AG09309 (cell line): ENCODE measurements at places on chromosomes 2 and 18.

DNA sequence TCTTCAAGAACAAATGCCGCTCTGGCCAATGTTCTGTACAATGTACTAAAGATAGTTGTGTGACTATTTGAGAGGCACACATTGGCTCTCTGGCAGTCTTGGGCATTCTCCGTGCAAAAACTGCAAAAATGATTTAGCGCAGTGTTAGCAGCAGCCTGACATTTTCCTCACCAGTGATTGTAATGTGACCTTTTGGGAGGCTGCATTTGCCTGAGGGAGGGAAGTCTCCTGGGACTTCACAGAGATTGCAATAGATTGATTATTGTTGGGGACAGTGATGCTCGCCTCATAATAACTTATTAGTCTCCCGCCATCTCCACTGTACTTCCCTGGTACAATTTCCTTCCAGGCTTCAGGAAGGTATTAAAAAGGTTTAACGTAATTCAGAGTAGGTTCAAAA, 149.2 kb downstream of the UXS1 start:
- no peak for DNase-seq

DNA sequence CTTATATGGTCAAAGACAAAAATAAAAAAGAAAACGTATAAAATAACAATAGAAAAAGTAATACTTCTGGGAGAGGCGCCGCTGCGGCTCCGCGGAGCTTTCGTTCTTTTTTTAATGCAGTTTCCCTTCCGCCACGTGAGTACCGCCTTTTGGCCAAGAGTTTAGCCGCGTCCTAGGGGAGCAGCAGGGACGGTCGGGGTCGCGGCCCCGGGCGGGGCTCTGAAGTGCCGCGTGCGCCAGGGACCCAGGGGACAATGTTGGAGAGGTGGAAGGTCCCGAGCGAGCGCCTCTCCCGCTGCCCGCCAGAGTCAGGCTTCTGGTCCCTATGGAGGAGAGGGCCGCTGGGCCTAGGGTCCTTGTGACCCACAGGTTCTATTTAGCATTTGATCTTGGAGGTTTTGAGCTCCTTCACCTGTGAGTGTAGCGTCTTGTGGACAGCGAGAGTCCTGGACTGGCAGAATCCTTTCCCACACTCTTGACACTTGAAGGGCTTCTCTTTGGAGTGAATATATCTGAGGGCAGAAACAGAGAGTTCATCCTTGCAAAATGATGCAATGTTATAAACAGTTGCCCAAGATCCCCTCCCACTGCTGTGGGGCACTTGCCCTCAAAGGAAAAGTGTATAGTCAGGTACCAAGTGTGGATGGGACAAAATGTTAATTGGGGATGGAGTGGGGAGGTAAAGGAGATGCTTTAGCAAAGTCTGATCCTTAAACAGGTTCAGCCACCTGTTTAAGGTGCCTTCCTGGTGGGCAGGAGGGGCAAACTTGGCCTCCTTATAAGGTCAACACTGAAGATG, 6.3 kb downstream of the OSR1 start:
- DNase-seq, result no peak

- DNase-seq, result no peak
These were observed 198.9 kb upstream of the SH3BP4 start for GRCh38 chr2:234752966-234753365.

DNA sequence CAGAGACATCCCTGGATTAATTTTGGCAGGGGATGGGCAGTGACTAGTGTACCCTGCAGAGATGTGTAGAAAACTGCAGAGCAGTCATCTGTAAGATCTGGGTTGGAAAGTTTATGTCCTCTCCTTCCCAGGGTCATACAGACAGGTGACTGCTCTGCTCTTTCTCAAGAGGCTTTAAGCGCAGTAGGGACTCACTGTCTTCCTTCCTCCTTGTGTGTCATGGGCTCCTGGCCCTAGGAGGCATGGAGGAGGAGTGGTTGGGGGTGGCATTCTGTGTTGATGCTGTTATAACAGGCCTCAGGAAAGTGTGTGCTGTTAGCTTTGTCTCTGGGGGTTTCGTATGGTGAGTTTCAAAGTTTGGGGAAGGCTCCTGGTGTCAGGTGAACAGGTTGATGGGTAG, 130.5 kb upstream of the MGAT5 start:
- DNase-seq, result no peak

- no peak for DNase-seq
These were observed 86.8 kb upstream of the UXS1 start for GRCh38 chr2:106280722-106281446.

GRCh38 chr18:74303936-74304335, 11.7 kb upstream of the C18orf63 start:
- no peak for DNase-seq

- DNase-seq, result no peak
These were observed 54.8 kb downstream of the TMEM18 start for GRCh38 chr2:622357-622756.

GRCh38 chr2:99420751-99421299, 69.0 kb downstream of the REV1 start:
- no peak for DNase-seq

DNA sequence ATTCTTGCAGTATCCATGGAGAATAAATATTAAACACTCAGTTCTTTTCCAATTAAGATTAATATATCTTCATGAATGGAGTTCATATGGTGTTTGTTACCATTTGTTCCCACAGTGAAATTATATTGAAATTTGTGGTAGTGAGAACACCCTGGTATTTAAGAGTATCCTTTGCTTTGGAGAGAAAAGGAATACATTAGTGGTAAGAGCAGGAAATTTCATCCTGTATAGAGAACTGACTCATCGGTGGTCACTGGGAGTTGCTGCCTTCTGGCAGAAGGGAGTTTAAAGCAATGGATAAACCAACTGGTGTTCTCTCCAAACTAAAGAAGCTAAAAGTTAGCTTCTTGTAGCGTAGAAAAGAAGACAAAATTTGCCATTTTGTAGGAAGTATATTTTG, 107.3 kb downstream of the MYO1B start:
- peak; percentile 51 for DNase-seq

GRCh38 chr2:69789175-69789721, 40.2 kb upstream of the GMCL1 start:
- peak; percentile 79 for DNase-seq

DNA sequence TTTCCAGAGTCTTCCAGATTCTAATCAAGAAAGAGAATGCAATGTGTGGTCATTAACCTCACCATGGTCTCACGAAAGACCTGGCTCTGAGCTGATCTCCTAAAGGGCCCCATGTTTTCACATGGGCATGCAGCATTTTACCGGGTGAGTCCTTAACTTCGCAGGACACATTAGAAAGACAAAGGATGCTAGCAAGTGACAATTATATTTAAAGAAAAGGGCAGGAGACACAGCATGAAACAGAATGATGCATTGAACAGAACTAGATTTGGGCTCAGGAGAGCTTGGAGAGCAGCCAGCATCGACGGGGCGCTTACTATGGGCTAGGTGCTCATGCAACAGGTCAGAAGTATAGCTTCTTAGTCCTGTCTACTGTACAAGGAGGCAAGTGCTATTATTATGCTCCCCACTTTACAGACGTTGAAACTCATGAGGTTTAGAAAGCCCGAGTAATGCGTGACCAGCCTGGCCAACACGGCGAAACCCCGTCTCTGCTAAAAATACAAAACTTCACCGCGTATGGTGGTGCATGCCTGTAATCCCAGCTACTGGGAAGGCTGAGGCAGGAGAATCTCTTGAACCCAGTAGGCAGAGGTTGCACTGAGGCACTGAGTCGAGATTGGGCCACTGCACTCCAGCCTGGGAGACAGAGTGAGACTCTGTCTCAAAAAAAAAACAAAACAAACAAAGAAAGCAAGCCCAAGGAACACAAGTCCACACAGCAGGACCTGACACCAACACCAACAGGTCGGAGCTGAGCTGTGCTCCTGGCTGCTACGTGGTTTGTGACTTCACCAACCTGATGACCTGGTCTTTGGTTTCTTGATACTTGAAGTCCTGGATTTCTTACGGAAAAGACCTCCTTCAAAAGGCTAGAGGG, 16.1 kb downstream of the MBP start:
- DNase-seq, result no peak

DNA sequence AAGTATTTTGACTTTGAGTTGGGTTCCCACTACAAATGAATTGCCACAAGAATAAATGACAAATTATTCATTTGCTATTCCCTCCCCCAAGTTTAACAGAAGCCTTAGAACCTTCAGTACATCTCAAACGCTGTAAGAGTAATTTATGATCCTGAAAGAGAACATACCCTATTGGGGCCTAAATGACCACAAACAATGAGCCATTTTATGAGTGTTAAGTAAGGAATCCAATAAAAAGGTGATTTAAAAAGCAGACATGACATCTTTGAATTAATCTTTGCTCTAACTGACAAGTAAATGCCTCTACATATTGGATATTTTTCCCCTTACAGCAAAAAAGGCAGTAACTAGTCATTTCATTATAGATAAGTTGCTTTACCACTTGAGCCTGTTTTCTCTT, 136.9 kb downstream of the NRXN1 start:
- no peak for DNase-seq
